ENCODE measurements at places on chromosomes 16 and 17.

- DNase-seq, result peak; percentile 35
Measured at GRCh38 chr16:56425439-56425832, at the start of gene AMFR. TSS of gene AMFR (minus strand) at chr16:56425545. CDS start at chr16:56425327, 218 bp downstream.

GRCh38 chr17:34706029-34706428 lies 126.6 kb downstream of the TMEM132E start:
- no peak for DNase-seq

DNA sequence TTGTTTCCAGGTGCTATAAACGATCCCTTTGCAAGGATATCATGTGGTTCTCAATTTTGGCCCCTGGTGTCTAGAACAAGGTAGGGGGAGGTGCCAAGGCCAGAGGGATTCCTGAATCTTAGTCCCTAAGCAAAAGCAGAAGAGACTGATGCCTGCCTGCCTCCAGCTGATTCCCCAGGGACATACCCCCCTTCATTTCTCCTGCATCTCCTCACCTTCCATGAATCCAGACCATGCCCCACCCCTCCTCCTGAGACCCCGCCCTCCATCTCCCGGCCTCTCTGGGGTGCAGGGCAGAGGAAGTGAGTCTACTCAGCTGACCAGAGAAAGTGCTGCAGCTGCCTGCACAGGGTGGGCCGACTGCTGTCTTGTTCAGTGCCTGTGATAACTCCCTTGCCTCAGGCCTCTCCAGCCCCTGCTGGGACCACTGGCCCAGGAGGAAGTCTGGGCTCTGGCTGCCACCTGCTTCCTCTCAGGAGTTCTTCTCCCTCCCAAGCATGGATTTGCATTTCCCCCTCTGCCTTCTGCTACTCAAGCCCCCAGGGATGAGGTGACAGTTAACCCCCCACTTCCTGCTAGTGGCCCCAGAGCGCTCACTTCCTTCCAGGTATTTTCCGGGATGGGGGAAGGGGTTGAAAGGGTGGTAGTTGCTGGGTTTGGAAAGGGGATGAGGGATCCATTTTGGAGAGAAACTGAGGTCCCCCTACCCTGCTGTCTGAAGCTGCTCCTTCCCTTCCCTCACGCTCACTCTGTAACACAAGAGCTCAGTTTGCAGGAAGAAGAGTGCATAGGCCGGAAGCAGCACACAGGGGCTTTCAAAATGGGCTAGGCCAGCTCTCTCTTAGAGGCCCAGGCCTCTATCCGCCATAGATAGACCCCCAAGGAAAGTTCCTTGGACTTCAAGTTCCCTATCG lies 10.5 kb upstream of the TSPOAP1 start:
- DNase-seq, result no peak

- DNase-seq, result no peak
Measured at GRCh38 chr16:23394141-23394831, 58.7 kb downstream of the COG7 start.

GRCh38 chr16:58492735-58493134 lies 7.2 kb upstream of the NDRG4 start:
- DNase-seq, result no peak

GRCh38 chr16:30040221-30040620 lies 9.2 kb upstream of the TLCD3B start:
- DNase-seq, result no peak

All from activated CD4-positive, alpha-beta T cell treated with anti-CD3 and anti-CD28 coated beads, Interleukin-2, amount 50 U/mL, for 4 hours (primary cell).